ENCODE measurements at places on chromosomes 1 and 21. TPM values are rescaled to one million over a fixed set of nuclear protein-coding genes. Genes with fewer than 3 reads are reported as not detected.

Gene CD2
- not detected for total RNA-seq

Gene ACTL8
- not detected for total RNA-seq

Gene LRRC71
- total RNA-seq, result 0.64 TPM

Gene CLEC20A
- not detected for total RNA-seq

Gene AADACL3
- not detected for total RNA-seq

Data from cerebellum (tissue), 4 donors.